ENCODE measurements at places on chromosomes 13 and 19. TPM values are rescaled to one million over a fixed set of nuclear protein-coding genes. Genes with fewer than 3 reads are reported as not detected.
A peak's percentile ranks its signal among the peaks of the same experiment; 100 is the strongest.

The DCT gene
- 0.07 TPM for total RNA-seq

The ACER1 gene
- total RNA-seq, result not detected

The FXYD1 gene
- total RNA-seq, result not detected

The FFAR3 gene
- total RNA-seq, result not detected

The RNF225 gene
- total RNA-seq, result 0.98 TPM

The GRIN2D gene
- 0.35 TPM for total RNA-seq

The TEX26 gene
- total RNA-seq, result not detected

DNA sequence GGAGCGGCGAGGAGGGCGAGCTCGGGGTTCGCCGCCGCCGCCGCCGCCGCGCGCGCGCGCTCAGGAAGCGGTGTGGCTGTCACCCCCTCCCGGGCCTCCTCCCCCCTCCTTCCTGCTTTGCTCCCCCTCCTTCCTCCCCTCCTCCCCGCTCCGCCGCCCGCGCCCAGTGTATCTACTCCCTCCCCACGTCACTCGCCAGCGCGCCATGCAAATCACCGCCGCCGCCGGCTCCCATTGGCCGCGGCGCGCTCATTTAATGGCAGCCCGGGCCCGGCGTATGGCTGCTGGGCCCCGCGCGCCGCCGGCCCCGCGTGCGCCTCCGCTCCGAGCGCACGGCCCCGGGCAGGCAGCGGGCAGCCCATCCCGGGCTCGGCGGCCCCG is 335 bp upstream of the SOX1 start:
- no peak for DNase-seq

DNA sequence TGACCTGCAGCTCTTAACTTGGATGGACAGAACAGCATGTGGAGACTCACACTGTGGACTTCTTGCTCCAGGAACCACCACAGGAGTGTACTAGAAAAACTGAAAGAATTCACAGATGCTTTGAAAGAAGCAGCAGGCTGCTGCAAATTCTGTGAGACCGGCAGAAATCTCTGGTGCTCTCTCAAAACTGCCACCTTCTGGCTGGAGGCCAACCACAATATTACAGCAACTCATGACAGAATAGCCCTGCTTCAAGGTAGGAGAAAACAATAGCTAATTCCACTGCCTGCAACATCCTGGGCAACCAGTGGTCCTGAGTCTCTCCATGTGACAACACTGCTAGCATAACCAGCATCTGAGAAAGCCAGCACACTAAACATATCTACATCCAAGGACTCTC is 26.9 kb downstream of the CDK8 start:
- peak; percentile 60 for DNase-seq

- peak; percentile 95 for DNase-seq
These were observed 826.9 kb upstream of the PCDH9 start for GRCh38 chr13:68056816-68057710.

- peak; percentile 89 for DNase-seq
These were observed 693 bp upstream of the TMED1 start for GRCh38 chr19:10836479-10837330.

- DNase-seq, result peak; percentile 78
These were observed 52.7 kb downstream of the TSC22D1 start for GRCh38 chr13:44523146-44524015.

GRCh38 chr13:50016444-50016843 is 1.2 kb downstream of the KCNRG start:
- no peak for DNase-seq

DNA sequence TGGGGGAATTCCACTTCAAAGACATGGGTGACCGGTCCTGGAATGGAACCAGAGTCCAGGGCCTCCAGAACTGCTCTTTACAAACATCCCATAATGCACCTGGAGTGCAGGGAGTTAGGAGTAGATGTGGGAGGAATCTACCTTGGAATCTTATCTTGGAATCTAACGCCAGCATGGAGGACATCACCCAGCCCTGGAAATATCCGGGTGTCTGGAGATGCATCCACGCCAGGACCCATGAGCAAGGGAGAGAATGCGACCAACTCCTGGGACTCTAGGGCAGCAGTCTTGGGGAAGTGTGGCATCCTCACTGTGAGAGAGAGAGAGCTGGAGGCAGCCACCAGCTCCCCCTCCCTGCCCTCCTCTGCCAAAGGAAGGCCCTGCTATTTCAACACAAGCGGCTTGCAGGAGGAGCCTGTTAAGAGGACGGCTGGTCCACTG is 211.8 kb downstream of the UQCRFS1 start:
- DNase-seq, result no peak

- no peak for DNase-seq
These were observed 822.9 kb upstream of the PRR20A start for GRCh38 chr13:56317841-56318240.

DNA sequence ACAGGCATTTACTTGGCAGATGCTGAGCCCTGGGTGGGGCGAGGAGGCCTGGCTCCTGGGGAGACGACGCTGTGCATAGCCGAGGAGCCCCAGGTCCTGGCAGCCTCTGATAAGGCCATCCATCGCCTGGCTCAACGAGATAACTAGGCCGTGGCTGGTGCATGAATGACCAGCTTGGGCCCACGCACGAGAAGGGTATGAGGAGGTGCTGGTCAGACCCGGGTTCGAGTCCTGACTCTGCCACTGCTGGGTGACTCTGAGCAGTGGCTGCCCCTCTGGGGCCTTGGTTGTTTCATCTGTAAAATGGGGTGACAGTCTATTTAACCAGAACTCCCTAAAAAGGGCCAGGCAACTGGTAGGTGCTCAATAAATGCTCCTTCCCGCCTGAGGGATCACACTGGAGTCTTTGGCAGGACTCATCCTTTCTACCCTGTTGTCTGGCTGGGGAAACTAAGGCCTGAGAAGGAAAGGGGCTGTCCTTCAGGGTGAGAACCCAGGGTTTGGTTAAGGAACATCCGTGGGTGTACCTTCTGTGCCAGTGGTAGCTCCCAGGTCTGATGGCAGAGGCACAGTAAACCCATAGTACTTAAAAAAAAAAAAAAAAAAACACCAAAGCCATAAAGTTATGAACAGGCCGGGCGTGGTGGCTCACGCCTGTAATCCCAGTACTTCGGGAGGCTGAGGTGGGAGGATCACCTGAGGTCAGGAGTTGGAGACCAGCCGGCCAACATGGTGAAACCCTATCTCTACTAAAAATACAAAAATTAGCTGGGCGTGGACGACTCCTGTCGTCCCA is 8.1 kb upstream of the ARRDC2 start:
- no peak for DNase-seq

GRCh38 chr19:10230173-10230860 is 814 bp downstream of the S1PR2 start:
- DNase-seq, result no peak

DNA sequence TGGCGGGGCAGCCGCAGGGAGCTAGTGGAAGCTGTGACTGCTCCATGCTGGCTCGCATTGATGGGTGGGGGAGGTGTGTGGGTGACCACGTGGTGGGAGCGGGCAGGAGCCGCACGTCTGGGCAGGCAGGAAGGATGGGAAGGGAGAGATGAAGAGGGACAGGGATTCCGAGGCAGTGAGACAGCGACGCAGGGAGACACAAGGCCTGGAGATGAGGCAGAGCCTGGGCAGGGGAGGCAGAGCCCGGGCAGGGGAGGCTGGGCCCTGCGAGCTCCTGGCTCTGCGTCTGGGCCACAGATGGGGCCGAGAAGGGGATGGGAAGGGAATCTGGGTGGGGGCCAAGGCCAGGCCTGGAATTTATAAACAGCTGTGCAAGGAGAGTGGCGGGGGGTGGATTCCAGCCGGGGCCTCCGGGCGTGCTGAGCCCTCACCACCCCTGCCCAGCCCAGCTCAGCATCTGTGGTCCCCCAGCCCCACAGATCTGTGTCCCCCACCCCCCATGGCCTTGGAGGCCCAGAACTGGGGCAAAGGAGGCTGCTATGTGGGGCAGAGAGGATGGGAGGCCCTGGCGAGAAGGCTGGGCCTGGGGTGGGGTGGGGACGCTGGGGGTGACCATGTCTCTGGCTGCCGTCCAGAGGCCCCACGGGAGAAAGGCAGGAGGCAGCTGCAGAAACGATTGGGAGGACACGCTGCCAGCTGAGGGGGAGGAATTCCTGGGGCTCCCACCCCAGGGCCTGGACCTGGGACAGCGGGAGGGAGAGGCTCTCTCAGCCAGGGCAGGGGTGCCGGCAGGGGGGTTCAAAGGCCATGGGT is 6.0 kb downstream of the EHD2 start:
- peak; percentile 89 for DNase-seq

DNA sequence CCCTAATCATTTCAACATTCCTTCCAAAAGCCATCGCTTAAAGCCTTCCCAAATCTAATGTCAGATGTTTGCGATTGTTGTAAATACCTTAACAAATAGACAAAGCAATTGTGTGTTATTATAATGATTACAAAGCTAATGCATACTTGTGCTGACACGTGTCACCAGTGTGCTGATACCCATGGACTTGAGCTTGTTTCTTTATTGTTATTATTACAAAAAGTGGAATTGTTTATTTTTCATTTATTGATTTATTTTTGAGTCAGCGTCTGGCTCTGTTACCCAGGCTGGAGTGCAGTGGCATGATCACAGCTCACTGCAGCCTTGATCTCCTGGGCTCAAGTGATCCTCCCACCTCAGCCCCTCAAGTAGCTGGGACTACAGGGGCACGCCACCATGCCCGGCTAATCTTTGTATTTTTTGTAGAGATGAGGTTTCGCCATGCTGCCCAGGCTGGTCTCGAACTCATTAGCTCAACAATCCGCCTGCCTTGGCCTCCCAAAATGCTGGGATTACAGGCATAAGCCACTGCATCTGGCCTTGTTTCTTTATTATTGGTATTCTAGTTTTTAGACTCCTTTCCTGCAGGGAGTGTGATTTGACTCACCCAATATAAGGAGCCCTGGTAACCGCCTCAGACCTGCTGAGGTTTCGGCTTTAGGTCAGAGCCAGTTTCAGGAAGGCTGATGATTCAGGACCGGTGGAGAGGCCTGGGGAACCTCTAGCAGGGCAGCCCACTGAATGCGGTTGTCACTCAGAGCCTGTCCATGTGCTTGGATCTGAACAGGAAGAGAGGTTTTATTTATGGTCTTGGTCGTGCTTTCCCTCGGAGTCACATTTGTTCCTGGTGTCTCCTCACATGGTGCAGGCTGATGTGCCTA is 2.1 kb upstream of the FBXO17 start:
- no peak for DNase-seq

GRCh38 chr13:79417741-79418140 is 11.7 kb upstream of the RBM26 start:
- no peak for DNase-seq

DNA sequence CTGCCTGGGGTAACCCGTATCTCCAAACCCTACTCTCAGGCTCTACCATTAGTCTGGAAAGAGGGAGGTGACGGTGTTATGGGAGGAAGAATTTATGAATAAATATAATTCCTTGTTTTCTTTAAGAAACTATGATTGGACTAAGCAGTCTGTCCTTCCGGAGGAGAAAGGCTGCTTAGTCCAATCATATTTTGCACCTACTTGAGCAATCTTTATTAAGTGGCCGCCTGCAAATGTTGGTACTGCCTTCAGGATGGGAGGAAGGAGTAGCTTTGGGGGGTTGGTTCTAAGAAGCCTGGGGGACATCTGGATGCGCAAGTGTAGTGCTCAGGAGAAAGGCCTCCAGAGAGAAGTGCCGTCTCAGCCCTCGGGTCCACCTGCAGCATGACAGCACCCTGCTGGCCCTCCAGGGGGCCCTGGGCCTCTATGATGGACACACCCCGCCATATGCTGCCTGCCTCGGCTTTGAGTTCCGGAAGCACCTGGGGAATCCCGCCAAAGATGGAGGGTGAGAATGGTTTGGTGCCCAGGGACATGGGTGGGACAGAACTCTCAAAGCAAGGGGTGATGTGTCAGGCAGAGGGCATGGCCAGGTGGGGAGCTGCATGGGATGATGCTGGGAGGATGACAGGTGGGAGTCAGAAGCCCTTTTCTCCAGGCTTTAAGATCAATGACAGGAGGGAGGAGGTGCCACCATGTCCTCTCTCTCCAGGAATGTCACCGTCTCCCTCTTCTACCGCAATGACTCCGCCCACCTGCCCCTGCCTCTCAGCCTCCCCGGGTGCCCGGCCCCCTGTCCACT is 4.1 kb downstream of the ACP4 start:
- peak; percentile 57 for DNase-seq

- no peak for DNase-seq
These were observed 1.2 kb upstream of the ARID3A start for GRCh38 chr19:924553-925086.

DNA sequence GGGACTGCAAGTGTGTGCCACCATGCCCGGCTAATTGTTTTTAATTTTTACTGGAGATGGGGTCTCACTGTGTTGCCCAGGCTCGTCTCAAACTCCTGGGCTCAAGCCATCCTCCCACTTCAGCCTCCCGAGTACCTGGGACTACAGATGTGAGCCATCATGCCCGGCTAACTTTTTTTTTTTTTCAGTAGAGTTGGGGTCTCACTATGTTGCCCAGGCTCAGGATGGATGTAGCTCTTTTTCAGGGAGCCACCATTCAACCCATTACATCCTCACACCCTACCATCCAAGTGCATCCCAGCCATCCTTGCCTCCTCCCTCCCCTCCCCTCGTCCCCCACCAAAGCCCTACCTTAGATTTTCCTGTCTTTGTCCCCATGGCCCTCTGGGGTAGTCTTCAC is 14.9 kb downstream of the CELF5 start:
- no peak for DNase-seq

GRCh38 chr13:51122868-51123566 is 11.9 kb upstream of the C13orf42 start:
- no peak for DNase-seq

DNA sequence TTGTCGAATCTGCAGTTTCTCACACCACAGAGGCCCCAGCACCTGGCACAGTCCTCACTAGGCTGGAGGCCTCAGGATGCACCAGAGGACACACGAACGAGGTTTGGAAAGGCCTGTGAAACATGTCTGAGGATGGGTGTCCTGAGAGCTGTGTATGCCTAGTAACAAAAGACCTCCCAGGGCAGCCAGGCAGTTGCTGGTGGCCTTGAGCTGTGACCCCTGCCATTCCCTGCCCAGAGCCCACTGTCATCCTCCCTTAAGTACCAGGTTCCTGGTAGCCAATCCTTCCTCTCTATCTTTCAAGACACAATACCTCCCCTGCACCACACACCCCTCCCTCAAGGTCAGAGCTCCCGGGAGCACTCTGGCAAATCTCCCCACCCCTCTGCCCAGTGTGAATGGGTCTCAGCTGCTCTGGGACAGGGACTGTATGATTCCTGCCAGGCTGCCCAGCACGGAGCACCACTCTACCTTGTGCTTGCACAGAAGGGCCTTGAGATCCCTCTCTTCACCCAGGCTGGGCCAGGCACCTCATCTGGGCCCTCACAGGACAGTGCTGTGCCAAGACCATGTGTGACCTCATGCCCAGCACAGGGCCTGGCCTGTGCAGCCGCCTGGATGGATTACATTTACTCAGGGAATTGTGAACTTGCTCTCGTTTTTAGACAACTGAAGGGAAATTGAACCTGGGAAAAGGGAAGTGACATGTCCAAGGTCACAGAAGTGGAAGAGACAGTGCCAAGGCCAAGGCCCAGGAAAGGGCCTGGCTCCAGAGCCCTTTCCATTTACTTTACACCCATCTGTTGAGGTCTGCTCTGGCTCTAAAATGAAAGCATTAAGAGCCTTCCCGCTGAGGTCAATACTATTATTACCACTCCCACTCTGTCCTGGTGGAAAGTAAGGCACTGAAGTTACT is 2.2 kb downstream of the ZNF787 start:
- DNase-seq, result no peak

Measured in MCF 10A (cell line).